Mesenteric fat pad (tissue), 1 donor: ENCODE measurements at places on chromosomes 4 and X. TPM values are rescaled to one million over a fixed set of nuclear protein-coding genes. Genes with fewer than 3 reads are reported as not detected.

S100P gene
- total RNA-seq: 16.1 TPM

CT47C1 gene
- total RNA-seq: not detected

CT45A2 gene
- total RNA-seq: not detected

EVC2 gene
- 4.0 TPM for total RNA-seq

IGSF1 gene
- 0.45 TPM for total RNA-seq

PTCHD1 gene
- total RNA-seq: 0.19 TPM

RTL9 gene
- 0.22 TPM for total RNA-seq
